ENCODE measurements at places on chromosomes 7 and 10. TPM values are rescaled to one million over a fixed set of nuclear protein-coding genes. Genes with fewer than 3 reads are reported as not detected.

DNA sequence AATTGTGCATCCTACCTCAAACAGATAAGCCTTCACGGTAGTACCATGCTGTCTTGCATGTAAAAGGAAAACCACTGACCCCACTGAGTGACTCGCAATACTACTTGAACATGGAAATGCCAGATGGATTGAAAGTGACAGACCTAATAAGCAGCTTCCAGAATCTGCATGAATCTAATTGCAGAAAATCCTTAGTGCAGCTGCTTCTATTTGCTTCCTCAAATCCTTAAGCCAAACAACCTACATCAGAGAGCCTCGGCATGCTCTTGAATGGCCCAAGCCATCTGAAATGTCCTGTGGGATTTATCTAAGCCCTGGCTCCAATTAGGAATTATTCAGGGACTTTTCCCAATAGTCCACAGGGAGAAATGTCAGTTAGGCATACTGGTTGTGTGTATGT lies 509.5 kb upstream of the CELF2 start:
- no peaks in the 10 kb centered on the region for H3K36me3 ChIP-seq
- H3K4me1 ChIP-seq = no peaks in the 10 kb centered on the region
- H3K27me3 ChIP-seq = no peaks in the 10 kb centered on the region
- no peak overlapping the region for H3K27ac ChIP-seq
- H3K4me3 ChIP-seq = no peak overlapping the region

CDK14 gene
- total RNA-seq = 33.9 TPM

DNA sequence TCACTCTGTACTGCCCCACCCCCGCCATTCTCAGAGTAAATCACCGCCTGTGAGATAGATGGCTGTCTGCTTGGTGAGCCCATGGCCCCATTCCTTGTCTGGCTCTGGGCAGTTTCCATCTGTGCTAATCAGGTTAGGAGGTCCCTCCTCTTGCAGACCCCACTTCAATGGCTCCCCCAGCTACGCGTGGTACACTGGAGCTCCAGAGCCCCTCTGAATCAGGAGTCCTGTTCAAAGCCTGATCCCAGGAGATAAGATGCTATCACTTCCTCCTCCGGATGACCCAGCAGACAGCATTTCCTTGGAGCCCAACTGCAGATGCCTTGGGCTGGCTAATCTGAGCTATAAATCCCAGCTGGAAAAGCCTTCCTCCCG lies 122.3 kb downstream of the SH3PXD2A start:
- peaks cover 13% of the 10 kb centered on the region for H3K4me1 ChIP-seq
- no peak overlapping the region for H3K4me3 ChIP-seq
- no peak overlapping the region for H3K27ac ChIP-seq
- no peak for DNase-seq

- no peaks in the 10 kb centered on the region for H3K27me3 ChIP-seq
- no peak for DNase-seq
- H3K4me1 ChIP-seq = no peaks in the 10 kb centered on the region
- no peaks in the 10 kb centered on the region for H3K36me3 ChIP-seq
- no peak overlapping the region for H3K4me3 ChIP-seq
- no peak overlapping the region for H3K27ac ChIP-seq
Measured at GRCh38 chr10:92413519-92413918, 122.6 kb downstream of the MARCHF5 start.

CYP17A1 gene
- total RNA-seq = 3.3 TPM

DNA sequence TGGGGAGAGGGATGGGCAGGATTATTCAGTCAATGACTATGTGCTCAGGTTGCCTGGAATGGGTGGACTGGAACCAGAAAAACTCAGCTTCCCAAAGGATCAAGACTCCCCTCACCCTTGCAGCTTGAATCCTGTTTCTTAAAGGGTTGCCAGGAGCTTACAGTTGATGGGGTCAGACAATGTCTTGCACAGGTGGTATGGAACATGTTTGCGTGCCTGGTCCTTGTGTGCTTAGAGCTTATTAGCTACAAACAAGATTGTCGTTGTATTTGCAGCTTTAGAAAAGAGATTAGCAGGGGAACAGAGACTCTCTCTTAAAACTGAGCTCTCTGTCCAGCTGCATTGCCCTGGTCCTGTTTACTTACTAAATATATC lies 56.9 kb downstream of the PRR15 start:
- H3K36me3 ChIP-seq = no peaks in the 10 kb centered on the region
- H3K4me3 ChIP-seq = no peak overlapping the region
- no peak overlapping the region for H3K27ac ChIP-seq
- no peaks in the 10 kb centered on the region for H3K4me1 ChIP-seq
- no peaks in the 10 kb centered on the region for H3K27me3 ChIP-seq
